Non-pigmented ciliary epithelial cell (primary cell): ENCODE measurements at places on chromosomes 3 and 15.

GRCh38 chr3:53996141-53996874 lies 104.6 kb upstream of the SELENOK start:
- DNase-seq = no peak

DNA sequence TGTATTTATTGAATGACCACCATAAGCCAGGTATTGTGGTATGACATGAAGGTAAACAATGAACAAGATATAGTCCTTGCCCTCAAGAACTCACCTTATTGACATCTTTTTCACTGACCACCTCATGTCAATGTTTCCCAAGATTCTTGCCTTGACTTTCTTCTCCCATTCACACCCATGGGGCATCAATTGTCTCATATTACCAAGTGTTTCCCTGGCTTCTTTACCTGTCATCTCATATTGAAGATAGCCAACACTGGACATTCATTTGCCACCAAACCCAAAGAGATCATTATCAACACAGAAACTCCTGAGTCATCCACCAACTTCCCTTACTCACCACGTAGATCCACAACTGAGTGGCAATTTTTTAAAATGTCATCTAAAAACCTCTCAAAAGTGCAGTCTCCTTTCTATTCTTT lies 2.2 kb downstream of the EFHB start:
- no peak for DNase-seq

GRCh38 chr3:48962939-48963338 lies 27.1 kb upstream of the P4HTM start:
- DNase-seq = no peak

DNA sequence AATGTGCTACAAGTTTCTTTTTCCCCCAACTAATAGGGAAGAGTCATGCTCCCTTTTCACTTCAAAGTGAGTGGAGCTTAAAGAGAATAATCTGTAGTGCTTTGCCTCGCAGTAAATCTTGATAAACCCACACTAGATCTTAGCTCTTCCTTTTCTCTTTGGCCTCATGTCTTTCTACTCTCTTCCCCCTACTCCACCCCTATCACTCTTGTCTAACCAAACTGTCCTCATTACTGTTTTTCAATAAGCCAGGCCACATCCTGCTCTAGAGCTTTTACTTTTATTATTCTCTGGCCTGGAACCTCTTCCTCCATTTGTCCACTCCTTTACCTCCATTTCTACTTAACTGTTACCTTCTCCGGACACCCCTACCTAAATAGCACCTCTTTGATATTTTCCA lies 291.0 kb upstream of the SATB1 start:
- DNase-seq = no peak
